ENCODE measurements at places on chromosomes 1 and 21.

- DNase-seq: no peak
Observed at GRCh38 chr1:177915641-177916040, 54.2 kb downstream of the SEC16B start.

GRCh38 chr1:56540467-56540866 lies 38.9 kb downstream of the PLPP3 start:
- DNase-seq: no peak

GRCh38 chr1:179002552-179003345 lies 22.9 kb upstream of the FAM20B start:
- DNase-seq: peak; percentile 85

DNA sequence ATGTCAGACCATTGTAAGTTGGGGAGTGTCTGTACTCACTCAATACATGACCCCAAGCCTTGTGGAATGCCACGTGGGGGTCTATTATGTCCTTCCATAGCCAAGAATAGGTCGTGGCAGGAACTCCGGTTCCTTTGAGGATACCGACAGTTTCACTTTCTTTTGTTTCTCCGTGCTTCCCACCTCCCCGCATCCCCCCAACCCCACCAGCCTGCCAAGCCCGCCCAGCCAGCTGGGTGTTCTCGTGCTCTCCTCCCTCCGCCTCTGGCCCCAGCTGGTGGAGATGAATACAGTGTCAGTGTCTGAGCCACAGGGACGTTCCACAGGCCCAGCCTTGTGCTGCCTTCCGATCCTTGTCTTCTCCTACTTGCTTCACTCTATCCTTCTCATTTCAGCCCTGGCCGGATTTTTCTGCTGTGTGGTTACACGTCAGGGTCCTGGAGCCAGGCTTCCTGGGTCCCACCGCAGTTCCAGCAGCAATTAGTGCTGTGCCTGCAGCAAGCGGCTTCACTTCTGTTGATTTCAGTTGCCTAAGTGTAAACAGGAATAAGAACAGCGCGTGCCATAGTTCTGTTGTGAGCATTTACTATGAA lies 4.1 kb upstream of the AGTRAP start:
- no peak for DNase-seq

DNA sequence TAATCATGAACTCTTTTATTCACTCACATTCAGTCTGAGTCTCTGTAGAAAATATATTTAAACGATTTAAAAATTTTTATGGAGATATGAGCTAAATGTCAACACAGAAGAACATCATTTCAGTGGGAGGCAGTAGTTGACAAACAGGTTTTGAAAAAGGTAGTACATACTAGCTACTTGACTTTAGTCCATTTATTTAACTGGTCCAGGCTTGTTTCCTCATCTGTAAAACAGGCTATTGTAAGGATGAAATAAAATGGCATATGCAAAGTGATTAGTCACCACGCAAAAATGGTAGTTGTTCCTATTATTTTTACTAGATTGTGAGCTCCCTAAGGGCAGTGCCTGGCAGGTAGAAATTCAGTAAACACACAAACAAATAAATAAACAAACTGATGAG lies 75.2 kb downstream of the NTPCR start:
- DNase-seq: no peak

DNA sequence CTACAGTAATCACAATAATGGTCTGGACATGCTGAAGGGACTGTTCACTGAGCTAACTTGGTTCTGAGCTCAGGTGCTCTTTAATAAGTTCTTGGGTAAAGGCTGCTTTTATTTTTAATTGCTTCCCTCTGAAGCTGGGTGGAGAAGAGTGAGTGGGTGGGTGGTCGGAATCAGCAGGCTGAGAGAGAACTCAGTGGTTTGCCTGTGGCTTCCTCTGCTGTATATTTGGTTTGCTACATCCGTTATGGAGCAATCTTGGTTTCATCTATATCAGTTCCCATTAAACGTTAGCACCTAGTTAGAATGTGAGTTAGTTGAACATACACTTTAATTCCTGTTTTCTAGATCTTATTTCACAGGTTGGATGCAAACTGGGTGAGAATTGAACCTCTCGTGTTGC lies 23.3 kb downstream of the CNIH4 start:
- no peak for DNase-seq

DNA sequence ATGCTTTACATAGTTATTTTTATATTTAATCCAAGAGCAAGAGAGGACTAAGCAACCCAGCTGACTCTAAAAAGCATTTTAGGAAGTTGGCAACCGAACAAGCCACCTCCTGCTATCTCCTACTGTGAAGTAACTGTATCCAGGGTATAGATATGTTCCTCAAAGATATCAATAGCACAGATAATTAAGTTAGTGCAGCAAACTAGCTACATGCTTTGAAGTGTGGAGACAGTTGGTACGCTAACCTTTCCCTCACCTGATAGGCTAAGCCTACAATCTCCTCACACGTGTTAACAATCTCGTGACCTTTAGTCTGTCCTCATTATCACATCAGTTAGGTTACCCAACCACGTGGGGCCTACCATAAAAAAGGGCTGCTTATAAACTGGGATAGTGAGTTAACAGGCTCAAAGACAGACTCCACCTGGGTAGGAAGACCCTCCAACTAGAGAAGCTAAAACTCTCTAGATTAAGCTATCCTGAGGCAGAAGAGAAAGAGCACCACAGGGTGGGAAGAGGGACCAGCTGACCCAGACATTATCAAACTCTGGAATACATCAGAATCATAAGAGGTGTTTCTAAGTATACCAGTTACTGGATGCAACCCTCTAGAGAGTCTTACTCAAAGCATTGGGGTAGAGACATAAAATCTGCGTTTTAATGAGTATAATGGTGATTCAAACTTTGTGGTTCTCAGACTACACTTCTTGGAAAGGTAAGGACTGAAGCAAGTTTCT lies 340.1 kb upstream of the ESRRG start:
- no peak for DNase-seq

GRCh38 chr21:39660191-39660980 lies 47.6 kb downstream of the B3GALT5 start:
- no peak for DNase-seq

DNA sequence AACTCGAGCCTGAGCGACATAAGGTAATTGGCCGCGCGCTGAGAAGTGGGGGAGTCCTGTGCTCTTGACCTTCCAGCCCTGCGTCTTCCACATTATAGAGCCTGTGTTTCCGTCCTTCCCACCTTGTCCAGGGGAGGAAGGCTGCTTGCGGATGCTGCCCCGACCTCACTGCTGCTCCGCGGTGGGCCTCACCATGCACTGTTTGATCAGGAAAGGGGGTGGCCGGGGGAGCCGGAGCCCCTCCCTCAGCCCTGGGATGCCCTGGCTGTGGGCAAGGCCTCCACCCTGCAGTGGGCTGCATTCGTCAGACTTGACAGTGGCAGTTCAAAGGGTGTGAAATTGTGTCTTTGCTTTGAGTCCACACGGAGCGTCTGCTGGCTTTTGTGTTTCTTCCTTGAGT lies 30.1 kb downstream of the PCNT start:
- no peak for DNase-seq

DNA sequence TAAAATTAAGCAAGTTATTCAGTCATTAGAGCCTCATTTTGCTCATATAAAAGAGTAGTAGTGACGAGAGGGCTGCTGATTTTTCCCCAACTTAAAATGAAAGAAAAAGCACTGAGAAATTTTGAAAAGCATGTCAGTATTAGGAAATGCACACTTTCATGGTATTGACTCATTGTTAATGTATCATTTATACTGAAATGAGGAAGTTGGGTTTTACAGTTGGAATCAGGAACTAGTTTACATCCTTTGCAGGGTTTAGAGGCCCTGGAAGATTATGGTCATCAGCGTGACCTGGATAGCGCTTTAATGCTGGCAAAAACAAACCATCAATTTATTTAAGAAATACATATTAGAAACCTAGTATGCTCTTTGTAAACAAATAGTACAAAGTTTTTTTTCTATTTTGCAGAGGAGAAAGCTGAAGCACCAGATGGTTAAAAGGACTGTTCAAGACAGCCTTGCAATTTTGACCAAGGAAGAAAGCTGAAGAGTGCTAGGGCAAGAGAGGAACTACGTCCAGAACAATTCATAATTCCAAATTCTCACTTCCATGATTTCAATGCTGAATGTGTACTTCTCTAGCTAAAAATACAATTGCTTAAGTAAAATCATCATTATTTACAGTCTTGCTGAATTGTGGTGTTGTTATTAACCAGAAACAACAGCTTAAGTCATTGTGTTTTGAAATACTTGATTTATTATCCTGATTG lies 94.8 kb upstream of the SGIP1 start:
- no peak for DNase-seq

DNA sequence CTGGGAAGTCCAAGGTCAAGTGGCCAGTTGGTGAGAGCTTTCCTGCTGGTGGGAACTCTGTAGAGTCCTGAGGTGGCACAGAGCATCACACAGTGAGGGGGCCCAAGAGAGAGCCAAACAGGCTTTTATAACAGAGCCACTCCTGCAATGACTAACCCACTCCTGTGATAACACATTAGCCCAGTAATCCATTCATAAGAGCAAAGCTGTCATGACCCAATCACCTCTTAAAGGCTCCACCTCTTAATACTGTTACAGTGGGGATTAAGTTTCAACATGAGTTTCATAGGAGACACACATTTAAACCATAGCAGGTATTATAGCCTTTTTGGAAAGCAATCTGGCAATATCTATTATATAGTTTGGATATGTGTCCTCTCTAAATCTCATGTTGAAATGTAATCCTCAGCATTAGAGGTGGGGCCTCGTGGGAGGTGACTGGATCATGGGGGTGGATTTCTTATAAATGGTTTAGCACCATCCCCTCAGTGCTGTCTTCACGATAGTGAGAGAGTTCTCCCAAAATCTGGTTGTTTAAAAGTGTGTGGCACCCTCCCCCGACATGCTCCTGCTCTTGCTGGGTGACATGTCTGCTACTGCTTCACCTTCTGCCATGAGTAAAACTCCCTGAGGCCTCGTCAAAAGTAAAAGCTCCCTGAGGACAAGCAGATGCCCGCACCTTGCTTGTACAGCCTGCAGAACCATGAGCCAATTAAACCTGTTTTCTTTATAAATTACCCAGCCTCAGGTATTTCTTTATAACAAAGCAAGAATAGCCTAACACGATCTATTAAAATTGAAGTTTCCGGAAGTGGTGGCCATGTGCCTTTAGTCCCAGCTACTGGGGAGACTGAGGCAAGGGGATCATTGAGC lies 64.5 kb downstream of the CD58 start:
- no peak for DNase-seq

DNA sequence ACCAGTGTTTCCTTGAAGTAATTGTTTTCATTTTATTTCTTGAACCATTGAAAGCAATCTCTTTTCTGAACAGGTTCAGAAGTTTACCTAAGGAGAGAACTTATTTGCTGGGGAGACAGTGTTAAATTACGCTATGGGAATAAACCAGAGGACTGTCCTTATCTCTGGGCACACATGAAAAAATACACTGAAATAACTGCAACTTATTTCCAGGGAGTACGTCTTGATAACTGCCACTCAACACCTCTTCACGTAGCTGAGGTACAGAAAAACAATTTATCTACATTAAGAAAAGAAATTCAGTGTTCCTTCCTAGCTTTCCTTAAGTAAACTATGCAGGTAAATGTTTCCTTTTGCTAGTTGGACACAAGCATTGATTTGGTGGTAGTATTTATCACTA lies 27.4 kb downstream of the AGL start:
- no peak for DNase-seq

DNA sequence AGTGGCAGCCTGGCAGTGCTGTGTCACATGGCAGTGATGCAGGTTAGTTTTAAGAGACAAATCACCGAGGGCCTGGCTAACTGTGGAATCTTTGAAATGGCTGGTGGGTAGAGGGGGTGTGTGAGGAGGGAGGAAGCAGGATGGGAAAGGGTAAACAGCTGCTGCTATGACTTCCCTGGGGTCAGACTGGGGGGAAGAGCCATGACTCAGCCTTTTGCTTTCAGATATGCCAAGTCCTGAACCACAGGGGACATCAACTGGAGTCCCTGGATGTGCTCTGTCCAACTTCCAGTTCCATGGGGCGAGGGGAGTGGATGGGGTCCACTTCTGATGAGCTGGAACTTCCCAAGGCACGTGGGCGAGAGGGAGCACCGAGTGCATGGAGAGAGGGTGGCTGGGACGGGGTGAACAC lies 121.1 kb upstream of the ADAR start:
- DNase-seq: no peak

DNA sequence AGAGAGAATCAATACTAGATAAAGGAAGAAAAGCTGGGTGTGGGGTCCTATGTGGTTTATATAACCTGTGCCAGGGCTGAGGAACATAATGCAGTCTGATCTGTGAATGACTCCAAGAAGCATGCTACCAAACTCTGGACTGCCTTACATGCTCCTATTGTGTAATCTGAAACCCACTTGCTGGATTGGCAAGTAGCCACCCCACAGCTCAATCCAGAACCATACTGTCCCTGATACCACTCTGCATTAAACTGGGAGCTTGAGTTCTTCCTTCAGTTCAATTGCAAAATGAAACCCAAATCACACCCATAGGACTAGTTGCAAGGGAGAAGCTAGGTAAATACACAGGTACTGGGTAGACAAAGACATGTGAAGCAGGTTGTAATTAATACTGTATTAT lies 115.4 kb upstream of the NEGR1 start:
- no peak for DNase-seq

DNA sequence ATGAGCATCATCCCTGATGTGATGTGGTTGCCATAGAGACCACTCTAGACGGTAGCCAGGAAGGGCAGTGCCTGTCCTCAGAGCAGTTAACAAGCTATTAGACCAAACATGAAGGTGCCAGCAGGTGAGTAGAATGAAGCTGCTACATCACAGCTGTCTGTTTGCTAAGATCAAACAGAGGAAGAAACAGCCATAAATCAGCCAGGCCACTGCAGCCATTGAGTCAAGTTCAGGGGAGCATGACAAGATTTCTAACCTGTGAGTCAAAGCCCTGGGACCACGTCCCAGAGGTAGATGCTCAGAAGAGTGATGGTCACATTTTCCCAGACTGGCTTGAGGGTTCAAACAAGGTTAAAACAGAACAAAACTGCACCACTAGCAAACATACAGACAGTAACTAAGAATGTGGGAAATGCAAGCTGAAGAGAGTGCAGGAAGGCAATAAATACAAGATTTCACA lies 450.6 kb upstream of the DAB1 start:
- DNase-seq: no peak

DNA sequence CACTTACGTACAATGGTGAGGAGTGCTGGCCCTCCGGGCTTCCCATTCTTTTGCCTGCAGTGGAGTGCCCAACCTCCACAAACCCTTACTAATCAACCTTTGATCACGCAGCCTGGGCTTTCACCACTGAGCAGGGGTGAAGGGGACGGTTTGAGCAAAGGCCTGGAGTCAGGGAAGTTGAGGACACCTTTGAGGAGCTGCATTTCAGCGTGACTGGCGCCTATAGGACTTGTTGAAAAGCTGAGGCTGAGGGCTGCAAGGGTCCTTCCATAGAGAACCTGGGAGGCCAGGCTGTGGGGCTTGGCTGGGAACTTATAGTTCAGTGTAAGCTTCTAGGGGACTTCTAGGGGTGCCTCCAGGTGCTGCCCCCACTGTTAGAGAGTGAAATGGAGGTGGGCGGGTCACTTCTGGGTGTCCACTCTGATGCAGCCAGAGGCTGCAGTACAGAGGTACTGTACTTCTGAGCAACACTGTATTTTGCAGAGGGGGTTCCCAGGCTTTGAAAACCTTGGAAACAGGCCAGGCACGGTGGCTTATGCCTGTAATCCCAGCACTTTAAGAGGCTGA lies 9.8 kb downstream of the SYTL1 start:
- DNase-seq: no peak
